ENCODE measurements at places on chromosomes 4 and X.

- DNase-seq, result no peak
Measured at GRCh38 chrX:45769761-45770582, 569.3 kb upstream of the DIPK2B start.

GRCh38 chr4:121720109-121720508 lies 23.3 kb upstream of the ANXA5 start:
- no peak for DNase-seq

GRCh38 chr4:161002386-161002785 lies 1161.4 kb downstream of the FSTL5 start:
- DNase-seq, result no peak

GRCh38 chr4:155008389-155008788 lies 200.0 kb upstream of the NPY2R start:
- DNase-seq, result no peak

- DNase-seq, result no peak
Measured at GRCh38 chrX:17608888-17609287, 128.4 kb upstream of the SCML1 start.

- DNase-seq, result no peak
Measured at GRCh38 chr4:141047228-141047884, 85.9 kb downstream of the RNF150 start.

All from NCI-H1436 (cell line).